Stimulated activated CD8-positive, alpha-beta memory T cell treated with anti-CD3 and anti-CD28 coated beads, Interleukin-12 subunit alpha, Interleukin-12 subunit beta, amount 100 ng/mL, for 4 hours (primary cell): ENCODE measurements at places on chromosomes 1 and 21.

GRCh38 chr1:147837964-147838292 lies 64.7 kb upstream of the GJA8 start:
- DNase-seq, result no peak

- no peak for DNase-seq
These were observed 51.5 kb downstream of the MAP3K7CL start for GRCh38 chr21:29181799-29182470.

- no peak for DNase-seq
These were observed 92.3 kb upstream of the COL6A1 start for GRCh38 chr21:45889256-45889655.

DNA sequence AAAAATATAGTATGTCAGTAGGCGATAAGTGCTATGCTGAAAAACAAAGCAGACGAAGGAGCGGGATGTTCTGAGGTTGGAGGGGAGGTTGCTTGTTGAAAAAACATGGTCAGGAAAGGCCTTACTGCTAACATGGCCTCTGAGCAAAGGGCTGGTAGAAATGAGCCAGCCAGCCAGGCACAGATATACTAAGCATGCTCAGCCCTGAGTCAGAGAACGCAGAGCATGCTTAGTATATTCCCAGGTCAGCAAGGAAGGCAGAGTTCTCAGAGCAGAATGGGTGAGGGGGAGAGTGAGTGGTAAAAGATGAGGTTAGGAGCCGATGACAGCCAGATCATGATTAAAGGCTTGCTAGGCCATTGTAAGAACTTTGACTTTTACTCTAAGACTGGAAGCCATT lies 36.7 kb downstream of the ZBTB40 start:
- no peak for DNase-seq

DNA sequence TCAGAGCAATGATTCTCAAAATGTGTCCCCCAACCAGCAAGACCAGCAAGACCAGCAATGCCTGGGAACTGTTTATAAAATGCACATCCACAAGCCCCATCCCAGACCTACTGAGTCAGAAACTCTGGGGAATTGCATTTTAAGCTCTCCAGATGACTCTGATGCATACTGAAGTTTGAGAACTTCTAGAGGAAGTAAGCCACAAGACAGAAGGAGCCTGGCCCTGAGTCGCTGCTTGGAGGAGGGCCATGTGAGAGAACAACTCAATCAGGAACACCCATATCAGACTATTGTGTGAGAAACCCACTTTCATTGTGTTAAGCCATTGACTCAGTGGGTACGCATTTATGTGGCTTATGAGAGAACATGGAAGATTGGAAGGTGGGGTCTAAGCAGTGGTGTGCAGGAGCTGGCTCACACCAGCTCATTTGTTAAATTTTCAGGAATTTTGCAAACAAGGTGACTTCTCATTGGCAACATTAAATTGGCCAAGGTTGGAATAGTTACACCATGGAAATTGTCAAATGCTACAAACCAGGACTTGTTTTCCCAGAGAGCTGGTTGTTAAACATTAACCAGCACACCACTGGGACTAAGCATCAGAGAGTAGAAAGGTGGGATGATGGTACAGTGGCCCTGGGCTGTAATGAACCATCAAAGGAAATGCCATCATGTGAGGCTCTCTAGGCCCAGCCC lies 38.9 kb downstream of the ATP1A1 start:
- no peak for DNase-seq

GRCh38 chr1:218494449-218494852 lies 149.3 kb downstream of the TGFB2 start:
- DNase-seq, result no peak

- DNase-seq, result no peak
These were observed 20.5 kb upstream of the ZBTB18 start for GRCh38 chr1:244030481-244031040.

- no peak for DNase-seq
These were observed 26.3 kb downstream of the PDE4B start for GRCh38 chr1:65818966-65819365.

GRCh38 chr1:240732390-240732789 lies 120.4 kb upstream of the GREM2 start:
- DNase-seq, result no peak

GRCh38 chr1:58577654-58578030 lies 590 bp upstream of the TACSTD2 start:
- DNase-seq, result no peak
